ENCODE measurements at places on chromosomes 6 and 20. TPM values are rescaled to one million over a fixed set of nuclear protein-coding genes. Genes with fewer than 3 reads are reported as not detected.
A peak's percentile ranks its signal among the peaks of the same experiment; 100 is the strongest.

The TREM2 gene
- 0.75 TPM for total RNA-seq

DNA sequence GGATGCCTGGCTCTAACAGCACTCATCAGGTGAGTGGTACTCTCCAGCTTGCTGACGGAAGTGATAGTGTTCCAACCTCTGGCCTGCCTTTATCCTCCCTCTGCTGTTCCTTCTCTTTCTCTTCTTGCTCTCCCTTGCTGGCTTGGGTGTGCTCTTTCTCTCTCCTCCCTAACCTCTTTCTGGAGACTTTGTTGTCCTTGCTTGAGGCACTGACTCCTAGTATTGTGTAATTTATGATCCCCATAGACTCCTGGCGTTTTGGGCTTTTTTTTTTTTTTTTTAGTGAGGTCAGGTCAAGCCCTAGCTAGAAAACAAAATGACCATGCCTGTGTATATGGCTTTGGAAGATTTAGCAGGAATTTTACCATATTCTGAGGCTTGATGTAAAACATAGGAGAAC, 84.7 kb upstream of the MRAP2 start:
- no peak for DNase-seq

The GABRR2 gene
- 0.53 TPM for total RNA-seq

The SLC17A1 gene
- total RNA-seq: not detected

The COL21A1 gene
- 101 TPM for total RNA-seq

The CST2 gene
- not detected for total RNA-seq

- no peak for DNase-seq
These were observed 88.9 kb downstream of the COL12A1 start for GRCh38 chr6:75116946-75117345.

DNA sequence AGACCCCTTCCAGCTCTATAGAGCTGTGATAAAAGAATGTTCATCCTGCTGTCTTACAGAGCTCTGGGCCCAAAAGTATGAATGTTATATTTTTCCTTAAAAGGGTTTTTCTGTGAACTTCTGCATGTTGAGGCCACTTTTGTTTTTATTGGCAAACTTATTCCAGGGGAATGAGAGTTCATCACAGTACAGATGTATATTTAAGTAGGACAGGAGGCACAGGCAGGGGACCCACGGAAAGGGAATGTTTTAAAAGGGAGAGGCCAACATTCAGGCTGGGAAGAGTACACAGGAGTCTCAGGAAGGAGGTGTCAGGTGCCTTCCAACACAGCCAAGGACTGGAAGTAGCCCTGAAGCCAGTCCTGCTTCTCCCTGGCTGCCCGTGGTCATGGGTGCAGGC, 148.4 kb downstream of the EYA2 start:
- DNase-seq: peak; percentile 62

All from muscle of leg (tissue), 16 donors.